ENCODE measurements at places on chromosomes 2 and 18.

DNA sequence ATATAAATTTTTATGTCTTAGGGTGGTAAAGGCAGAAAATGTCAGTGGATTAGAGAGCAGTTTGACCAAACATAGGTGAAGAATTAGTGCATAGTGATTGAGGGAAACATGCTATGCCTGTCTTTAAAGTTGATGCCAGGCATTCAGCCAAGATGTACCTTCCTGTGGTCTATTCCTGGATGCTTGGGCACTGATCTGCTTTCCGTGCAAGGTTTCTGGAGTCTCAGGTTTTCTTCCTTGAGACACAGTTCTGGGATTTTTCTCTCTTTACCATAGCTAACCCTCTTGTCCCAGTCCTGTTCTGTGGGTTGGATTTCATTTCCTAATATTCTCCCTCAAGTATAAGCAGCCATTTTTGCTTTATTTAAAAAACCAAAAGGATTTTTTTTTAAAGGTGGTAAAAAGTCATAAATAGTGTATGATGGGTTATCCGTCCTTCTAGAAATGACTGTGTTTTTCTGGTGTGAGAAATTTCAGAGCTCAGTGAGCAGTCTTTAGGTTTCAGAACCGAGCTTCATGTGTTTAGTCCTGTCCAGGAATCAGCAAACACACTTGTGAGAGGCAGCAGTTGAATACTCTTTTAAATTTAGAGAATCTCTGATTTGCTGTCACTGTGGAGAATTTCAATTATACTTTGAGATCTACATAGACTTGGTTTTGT is 43.0 kb upstream of the CYBRD1 start:
- DNase-seq = no peak

- DNase-seq = no peak
Observed at GRCh38 chr2:16121986-16122390, 181.6 kb downstream of the MYCN start.

DNA sequence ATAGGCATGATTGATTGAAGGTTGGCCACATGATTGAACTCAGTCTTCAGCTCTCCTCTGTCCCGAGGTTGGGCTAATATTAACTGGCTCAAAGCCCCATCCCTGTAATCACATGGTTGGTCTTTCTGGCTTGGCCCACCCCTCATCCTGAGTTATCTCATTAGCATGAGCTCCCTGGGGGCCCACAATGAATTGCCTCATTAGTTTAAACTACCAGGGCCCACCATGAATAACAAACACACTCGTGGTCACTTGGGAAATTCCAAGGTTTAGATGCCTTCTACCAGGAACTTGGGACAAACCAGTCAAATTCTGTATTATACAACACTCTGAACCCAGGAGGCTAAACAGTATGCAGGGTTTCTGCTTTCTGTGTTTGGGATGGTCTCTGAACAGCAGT is 121.7 kb upstream of the B3GNT2 start:
- no peak for DNase-seq

GRCh38 chr2:159075727-159076126 is 107.3 kb downstream of the TANC1 start:
- no peak for DNase-seq

DNA sequence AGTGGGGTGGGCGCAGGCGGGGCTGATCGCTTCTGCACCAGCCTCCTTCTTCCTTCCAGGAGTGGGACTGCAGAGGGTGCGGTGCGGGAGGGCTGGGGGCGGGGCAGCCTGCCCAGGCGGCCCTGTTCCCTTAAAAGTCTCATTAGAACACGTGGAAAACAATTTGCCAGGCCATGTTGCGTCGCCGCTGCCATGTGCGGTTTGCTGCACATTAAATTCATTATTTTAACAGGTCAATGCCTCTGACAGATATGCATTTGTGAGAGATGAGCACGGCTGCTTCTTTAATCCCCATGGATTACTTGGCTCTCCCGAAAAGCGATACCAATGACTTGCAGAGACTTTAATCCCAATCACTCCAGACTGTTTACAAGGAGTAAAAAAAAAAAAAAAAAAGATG is 139.0 kb downstream of the CELF4 start:
- DNase-seq = no peak

All from A673 (cell line).